ENCODE measurements at places on chromosomes 7 and 10.

- no peak for DNase-seq
These were observed 614 bp upstream of the IFIT2 start for GRCh38 chr10:89301232-89301631.

GRCh38 chr7:26618898-26619297, 245.5 kb downstream of the SKAP2 start:
- no peak for DNase-seq

- DNase-seq = no peak
These were observed 52.8 kb upstream of the SEMA3E start for GRCh38 chr7:83701736-83702135.

DNA sequence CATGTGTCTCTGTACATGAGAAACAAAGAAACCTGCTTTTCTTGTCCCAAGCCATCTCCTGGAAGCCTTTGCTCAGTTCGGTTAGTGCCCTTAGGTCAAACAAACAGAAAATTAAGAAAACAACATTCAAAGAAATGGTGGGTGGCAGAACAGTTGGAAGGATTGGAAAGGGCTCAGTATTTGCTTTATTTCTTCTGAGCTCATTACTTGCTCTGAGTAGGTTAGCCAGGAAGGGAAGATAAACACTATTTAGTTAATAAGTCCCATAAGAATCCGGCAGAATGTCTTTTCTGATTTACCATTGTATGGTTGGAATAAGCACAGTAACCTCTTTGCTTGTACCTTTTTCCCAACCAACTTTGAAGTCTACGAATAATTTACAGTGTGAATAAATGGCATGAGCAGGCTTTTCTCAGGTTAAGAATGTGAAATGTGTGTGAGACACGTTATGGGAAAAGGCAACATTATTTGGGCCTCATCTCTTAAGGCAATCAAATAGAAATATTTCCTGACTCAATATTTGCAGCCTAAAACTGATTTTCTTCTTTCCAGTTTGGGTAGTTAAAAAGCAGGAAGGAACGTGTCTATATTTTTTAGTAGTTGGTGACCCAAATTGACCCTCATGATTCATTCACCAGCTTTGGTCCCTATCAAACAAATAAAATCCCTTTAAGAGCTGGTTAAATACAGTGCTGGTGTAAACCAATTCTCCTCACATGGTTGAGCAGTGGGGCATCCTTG, 158.5 kb downstream of the DKK1 start:
- DNase-seq = no peak

DNA sequence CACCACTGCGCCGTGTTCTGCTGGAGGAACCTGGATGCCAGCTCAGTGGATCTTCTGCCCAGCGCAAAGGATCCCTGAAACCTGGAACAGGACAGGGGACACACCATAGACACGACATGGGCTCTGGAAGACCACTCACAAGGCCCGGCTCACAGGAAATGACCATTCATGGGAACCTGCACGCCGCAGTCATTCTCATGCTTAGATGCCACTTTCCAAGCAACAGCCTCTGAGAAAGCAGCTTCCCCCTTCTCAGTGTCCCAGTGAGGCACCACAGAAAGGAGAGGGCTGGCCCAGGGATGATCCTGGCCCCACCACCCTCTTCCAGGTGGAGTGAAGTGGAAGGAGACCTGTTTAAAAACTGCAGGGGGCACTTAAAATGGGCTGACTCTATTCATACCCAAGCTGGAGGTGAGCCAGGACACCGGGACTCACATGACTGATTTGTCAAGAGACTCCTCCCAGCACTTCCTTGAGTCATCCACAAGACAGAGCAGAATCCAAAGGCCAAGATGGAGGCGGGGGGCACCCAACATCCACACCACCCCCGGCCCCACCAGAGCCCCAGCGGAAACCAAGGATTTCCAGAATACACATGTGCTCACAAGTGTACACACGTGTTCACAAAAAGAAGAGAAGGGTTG, 11.2 kb downstream of the CTBP2 start:
- no peak for DNase-seq

GRCh38 chr7:137804836-137805235, 41.9 kb downstream of the DGKI start:
- DNase-seq = no peak

GRCh38 chr7:98216941-98217622, 5.8 kb downstream of the BHLHA15 start:
- no peak for DNase-seq

- DNase-seq = no peak
These were observed 24.1 kb upstream of the SLK start for GRCh38 chr10:103942866-103943265.

- DNase-seq = no peak
These were observed 226.4 kb downstream of the BUB3 start for GRCh38 chr10:123380491-123381085.

DNA sequence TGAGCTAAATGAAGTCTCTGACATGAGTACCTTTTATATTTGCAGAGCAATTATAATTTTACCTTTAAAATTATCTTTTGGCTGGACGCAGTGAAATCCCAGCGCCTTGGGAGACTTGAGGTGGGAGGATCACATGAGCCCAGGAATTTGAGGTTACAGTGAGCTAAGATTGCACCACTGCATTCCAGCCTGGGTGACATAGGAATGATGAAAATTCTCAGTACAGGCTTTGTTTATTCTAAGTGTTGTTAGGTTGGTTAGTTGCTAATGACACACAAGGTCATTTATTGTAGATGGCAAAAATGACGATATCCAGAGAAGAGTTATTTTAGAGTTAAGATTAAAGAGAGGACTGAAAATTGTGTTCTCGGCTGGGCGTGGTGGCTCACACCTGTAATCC, 87.6 kb downstream of the XRCC2 start:
- no peak for DNase-seq

- DNase-seq = no peak
These were observed 22.5 kb downstream of the EPHB4 start for GRCh38 chr7:100804681-100805431.

- no peak for DNase-seq
These were observed 14.4 kb upstream of the SRRM3 start for GRCh38 chr7:76187272-76187671.

GRCh38 chr10:22345301-22346095, at the start of gene SPAG6:
Gene SPAG6 (plus strand): TSS chr10:22345496. CDS start chr10:22345612, 116 bp downstream.
- DNase-seq = no peak

GRCh38 chr7:140209866-140210609, 33.3 kb upstream of the KDM7A start:
- no peak for DNase-seq

DNA sequence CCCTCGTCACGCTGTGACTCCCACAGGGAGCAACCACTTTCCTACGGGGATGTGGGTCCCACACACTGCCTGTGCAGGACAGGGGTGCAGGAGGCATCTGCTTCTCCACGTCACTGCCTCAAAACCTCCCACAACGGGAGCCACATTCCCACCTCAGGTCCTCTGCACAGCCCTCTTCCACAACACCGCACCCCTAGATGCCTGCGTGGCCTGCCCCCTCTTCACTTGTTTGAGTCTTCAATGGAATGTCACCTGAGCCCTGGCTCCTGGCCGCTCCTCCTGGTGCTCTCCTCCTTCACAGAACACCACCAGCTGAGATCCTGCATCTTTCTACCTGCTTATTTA, 73.6 kb downstream of the MAD1L1 start:
- no peak for DNase-seq

- DNase-seq = no peak
These were observed 856.4 kb downstream of the LRMDA start for GRCh38 chr10:76287856-76288255.

DNA sequence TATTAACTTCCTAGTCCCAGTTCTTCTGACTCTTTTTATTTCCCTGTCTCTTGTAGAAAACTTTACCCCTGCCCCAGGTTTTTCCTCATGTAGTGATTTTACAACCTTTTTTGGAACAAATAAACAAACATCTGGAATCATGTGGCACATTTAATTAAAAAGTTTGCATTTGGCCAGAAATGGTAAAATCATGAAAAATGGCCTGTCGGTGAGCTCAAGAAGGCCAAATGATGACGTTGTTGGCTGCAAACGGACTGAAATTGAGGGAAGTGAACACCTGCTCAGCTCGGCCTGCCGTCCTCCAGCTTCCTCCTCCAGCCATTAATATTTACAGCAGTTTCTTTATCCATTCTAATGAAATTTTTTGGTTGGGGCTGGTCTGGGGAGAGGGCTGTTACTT, 902.8 kb downstream of the LRMDA start:
- no peak for DNase-seq

- no peak for DNase-seq
These were observed 186.5 kb upstream of the GPR26 start for GRCh38 chr10:123479640-123480039.

DNA sequence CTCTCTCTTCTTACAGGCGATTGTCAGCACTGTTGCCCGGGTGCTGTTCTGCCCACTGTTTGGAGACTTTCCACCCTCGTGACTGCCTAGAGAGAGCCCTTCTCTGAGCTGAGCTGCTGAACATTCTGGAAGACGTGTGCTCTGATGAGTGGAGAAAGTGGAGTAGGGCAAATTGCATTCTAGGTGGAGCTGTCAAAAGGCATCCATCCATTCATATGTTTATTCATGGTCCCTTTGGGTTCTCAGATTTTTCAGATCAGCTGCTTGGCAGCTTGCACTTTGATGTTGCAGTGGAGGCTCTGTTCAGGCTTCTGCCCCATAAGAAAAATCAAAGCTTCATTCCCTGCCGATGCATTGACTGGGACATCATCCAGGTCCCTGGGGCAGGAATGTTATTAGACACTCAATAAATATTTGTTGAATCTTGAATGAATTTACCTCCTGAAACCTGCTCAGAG, 120.7 kb upstream of the EEPD1 start:
- no peak for DNase-seq

DNA sequence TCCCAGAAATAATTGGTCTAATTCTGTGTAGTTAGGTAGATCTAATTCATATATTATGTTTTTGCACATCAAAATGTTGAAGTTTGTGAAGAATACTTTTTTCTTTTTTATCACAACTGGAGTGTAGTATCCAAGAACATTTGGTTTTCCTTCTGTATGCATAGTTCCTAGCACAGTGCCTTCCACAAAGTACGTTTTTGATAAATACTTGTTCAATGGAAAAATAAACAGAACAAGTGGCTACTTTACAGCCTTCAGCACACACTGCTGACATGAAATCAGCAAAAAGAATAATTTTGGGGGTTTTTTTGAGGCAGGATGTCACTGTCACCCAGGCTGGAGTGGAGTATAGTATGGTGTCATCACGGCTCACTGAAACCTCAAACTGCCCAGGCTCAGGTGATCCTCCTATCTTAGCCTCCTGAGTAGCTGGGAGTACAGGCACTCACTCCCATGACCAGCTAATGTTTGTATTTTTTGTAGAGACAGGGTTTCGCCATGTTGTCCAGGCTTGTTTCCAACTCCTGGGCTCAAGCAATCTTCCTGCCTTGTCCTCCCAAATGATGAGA, 27.9 kb downstream of the TARP start:
- no peak for DNase-seq

DNA sequence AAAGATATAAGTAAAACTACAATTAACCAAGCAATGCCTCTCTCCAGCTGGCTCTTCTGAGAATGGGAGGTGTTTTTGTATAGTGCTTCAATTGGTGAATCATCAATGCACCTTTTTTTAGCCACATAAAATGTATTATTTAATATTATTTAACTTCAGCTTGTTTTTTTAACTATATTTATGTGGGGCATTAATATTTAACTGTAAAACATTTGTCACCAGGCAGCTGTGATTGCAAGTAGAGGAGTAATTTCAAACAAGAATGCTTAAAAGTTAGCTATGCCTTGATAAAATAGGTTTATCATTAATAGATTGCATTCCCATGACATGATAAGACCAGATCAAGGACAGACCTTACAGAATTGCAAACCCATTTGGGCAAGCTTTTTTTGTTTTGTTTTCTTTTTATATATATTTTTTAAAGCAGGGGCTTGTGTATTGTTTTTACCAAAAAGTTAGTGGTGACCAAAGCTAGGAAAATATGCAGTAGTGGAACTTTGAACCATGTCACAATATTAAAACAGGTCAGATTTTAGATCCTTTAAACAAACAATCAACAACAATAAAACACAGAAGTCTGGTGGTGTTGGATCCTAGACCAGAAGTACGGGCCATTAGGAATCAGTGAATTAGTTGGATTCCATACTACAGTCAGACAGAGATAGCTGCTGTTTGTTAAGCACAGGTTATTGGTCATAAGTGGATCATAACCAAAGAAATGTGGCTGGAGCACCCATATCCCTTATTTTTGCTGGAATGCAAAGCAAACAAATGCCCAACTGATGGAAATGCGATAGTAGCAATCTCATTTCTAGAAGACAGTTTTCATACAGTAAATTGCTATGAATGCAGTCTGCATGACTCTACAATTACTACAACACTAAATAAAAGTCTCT, 2.9 kb downstream of the CAV2 start:
- no peak for DNase-seq

GRCh38 chr10:6543431-6544005, 36.6 kb downstream of the PRKCQ start:
- DNase-seq = no peak

DNA sequence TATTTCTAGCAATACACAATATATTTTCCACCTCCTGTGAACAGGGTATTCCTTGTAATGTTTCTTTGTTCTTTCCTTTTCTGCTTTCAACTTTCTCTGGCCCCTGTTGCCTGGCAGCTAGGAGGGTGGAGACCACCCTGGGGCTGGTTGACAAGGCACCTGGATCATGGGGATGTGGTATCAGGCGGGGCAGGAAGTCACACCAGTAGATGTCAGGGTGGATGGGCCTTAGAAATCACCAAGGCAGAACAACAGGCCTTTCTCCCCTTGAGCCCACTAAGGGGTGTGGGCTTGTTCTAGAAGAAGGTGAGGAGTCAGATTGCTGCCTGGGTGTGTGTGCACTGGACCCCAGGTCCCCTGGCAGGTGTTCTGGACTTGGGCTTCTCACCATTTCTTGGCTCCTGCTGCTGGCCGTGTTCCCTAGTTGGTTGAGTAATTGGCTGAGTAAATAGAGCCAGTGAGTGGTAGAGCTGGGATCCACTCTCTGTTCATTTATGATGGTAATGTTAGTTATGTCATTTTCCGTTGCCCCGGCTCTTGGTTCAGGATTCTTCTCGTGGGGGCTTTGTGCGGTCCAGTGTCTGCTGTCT, 24.9 kb downstream of the ZNF783 start:
- DNase-seq = no peak

- no peak for DNase-seq
These were observed 32.7 kb upstream of the DMTF1 start for GRCh38 chr7:87119581-87119980.

DNA sequence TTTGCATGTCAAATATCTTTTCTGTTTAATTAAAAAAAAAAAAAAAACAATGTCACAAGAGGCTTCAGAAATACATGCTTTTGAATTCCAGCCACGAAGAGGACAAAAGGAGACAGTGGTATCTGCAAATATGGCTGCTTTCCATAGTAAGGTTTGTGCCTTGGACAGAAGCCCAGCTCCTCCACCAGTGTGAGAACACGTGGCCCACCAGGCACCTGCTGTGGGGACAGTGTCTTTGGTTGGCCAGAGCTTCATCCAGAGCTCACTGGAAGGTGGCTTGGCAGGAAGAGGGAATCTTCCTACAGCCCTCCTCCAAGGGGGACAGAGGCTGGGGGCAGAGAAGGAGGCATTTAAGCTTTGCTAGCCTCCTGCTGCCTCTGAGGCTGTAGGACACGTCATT, 144.6 kb downstream of the GLCCI1 start:
- DNase-seq = no peak

GRCh38 chr10:116831086-116831485, 18.2 kb upstream of the ENO4 start:
- DNase-seq = no peak

GRCh38 chr10:45550903-45551786, 121.4 kb downstream of the ZFAND4 start:
- DNase-seq = no peak

GRCh38 chr7:149209518-149210269, 14.3 kb downstream of the ZNF282 start:
- no peak for DNase-seq

GRCh38 chr7:22001345-22002004, 55.8 kb upstream of the CDCA7L start:
- peak; percentile 11 for DNase-seq
